Fibroblast of skin of back (primary cell): ENCODE measurements at places on chromosomes 1 and 21.

DNA sequence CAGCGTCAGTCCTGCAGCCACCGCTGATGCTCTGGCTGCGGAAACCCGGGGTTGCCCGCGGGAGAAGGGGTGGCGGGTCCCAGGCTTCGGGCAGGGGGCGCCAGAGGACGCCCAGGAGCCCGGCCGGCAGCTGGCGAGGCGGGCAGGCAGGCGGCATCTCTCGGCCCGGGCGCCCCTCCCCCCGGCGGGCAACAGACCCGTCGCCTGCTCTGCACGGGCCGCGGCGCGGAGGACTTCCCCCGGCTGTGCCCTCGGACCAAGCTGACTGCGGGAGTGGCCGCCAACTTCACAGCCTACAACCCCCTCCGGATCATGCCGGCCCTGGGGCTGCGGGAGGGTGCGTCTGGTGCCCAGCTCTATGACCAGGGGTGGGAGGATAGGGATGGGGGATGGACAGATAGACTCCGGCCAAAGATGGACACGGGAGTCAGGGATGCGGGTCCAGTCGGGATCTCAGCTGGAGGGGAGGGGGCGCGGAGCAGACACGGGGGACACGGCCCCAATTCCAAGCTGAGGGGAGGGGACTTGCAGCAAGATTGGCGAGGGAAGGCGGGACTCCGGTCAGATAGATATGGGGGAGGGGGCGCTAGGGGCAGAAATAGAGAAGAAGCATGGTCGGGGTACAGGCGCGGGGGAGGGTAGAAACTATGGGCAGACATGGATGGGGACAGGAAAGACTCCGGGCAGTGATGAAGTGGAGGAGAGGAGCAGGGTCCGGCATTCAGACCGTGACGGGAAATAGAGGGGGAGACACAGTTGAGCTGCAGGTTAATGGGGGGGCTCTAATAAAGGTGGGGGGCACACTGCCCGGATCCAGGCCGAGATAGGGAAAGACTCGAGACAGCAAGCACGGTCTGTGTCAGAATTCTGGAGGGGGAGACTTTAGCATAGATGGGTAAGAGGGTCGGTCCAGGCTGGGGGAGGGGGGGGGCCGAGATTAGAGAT is 1.1 kb downstream of the ADGRB2 start:
- DNase-seq, result peak; percentile 60

DNA sequence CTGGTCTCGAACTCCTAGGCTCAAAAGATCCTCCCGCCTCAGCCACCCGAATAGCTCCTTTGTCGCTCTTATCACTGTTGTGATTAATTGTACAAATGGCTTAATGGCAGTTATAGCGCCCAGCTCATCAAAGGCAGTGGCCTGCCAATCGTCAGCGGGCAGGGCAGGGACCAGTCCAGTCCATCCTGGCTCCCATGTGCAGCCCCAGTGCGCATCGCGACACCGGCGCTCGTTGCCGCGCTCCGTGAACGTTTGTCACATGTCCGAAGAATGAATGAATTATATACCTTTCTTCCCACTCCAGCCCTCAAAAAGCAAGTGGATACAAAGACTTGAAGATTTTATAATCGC is 18.4 kb downstream of the MTX1 start:
- DNase-seq, result peak; percentile 57

- DNase-seq, result no peak
Measured at GRCh38 chr1:176954242-176954641, 210.3 kb downstream of the ASTN1 start.

DNA sequence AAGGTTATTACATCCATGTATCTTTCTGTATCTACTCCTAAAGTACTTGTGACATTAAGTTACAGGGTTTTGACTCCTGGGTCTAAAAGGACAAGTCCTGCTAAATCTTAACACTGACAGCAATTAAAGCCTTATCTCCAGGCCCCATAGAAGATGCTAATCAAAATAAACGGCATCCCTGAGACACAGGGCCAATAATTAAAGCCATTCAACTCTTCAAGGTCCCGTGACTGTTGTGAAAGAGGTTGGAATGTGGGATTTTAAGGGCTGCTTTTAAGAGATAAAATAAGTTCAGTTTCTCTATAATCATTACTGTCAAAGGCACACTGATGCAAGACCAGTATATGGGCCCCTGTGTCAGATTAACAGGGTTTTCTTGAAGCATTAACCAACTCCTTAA is 8.3 kb downstream of the DNAI4 start:
- DNase-seq, result no peak

DNA sequence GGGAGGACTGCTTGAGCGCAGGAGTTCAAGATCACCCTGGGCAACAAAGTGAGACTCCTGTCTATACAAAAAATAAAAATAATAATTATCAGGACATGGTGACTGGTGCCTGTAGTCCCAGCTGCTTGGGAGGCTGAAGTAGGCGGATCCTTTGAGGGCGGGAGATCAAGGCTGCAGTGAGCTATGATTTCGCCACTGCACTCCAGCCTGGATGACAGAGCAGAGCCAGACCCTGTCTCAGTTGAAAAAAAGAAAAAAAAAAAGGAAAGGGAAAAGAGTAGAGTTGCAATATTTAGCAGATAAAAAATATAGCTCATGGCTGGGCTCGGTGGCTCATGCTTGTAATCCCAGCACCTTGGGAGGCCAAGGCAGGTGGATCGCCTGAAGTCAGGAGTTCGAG is 3.3 kb upstream of the S1PR1 start:
- no peak for DNase-seq

GRCh38 chr1:223748405-223748772 is 36.0 kb downstream of the CAPN2 start:
- DNase-seq, result peak; percentile 49

DNA sequence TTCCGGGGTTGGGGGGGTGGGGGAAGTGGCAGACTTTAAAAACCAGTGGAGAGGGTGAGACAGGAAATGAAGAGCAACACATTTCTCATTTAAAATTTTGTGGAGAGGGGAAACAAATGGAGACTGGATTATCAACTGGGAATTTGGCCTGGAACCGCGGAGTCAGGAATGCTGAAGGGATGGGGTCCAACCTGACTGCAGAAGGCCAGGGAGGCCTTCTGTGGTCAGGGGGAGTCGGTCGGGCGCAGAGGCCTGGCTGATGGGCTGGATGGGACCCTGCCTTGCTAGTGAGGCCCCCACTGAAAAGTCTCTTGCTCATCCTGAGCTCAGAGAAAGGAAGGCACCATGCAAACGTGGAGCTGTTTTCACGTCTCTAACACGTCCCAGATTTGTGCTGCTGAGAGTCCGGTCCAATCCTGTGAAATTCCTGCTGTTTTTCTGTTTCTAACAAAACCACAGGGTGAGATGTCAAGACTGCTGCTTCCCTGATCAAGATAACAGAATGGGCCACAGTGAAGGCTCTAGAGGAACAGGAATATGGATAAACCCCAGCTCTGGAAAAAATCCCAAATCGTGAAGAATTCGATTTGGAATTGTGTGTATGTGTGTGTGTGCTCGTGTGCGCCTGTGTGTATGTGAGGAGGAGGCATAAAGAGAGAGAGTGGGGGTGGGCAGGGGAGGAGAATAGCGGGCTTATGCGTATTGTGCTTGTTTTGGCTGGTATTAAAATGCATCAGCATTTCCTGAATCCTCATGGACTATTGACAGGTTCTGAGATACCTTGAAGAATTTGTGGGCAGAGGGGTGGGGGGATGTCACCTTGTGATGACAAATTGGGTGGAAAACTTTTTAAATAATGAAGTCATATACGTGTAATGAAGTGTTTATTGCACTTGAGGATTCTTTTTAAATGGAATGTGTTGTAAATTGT is 117.4 kb downstream of the NGF start:
- DNase-seq, result no peak

DNA sequence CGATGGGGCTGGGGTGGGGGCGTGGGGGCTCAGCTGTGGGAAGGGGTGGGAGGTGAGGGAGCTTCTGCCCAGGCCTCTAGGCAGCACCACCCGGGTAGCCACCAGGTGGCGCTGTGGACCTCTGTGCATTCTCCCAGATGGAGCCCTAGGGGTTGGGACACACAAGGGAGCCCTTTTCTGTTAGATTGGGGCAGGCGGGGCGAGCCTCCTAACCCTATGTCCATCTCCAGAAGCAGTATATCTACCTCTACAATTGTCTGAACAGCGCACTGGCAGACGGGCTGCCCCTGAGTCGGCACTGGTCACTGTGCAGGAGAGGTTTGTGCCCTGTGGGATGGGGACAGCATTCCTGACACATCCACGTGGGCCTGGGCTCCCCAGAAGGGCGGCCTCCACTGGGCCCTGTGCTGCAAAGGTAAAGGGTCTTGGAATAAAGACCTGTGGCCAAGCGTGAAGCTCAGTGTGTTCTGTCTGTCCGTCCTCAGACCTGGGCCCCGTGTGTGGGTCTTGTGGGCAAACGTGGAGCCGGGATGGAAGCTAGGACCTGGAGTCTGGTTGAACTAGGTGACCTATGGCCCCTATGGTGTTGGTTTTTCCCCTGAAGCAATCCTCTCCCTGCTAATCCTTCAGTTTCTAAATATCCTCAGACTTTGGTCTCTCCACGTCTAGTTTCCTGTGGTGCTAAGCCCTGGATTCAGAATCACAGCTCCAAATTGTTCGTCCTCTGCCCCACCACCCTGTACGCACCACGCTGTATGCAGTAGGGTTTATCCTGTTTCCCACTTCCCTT is 4.4 kb upstream of the LGR6 start:
- peak; percentile 50 for DNase-seq

- peak; percentile 89 for DNase-seq
Measured at GRCh38 chr1:200856716-200857357, 15.9 kb upstream of the GPR25 start.

DNA sequence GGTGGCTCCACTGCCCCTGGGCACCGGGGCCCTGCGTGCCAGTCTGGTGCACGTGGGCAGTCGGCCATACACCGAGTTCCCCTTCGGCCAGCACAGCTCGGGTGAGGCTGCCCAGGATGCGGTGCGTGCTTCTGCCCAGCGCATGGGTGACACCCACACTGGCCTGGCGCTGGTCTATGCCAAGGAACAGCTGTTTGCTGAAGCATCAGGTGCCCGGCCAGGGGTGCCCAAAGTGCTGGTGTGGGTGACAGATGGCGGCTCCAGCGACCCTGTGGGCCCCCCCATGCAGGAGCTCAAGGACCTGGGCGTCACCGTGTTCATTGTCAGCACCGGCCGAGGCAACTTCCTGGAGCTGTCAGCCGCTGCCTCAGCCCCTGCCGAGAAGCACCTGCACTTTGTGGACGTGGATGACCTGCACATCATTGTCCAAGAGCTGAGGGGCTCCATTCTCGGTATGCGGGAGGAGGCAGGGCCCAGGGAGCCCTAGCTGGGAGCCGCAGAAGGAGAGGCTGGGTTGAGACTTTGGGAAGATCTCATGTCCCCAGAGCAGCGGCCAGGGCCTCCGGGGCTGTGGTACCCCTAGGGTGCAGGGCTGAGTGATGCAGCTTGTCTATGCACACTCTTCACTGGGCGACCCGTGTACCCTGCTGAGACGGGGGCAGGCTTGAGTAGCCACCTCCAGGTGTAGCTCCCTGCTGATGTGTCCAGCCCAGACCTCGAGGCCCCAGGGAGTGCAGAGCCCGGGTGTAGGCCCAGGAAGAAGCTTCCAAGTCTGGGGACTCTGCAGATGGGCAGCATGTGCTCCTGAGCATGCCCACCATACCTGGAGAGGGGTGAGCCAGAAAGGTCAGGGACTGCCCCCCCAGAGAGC is 1.8 kb downstream of the VWA1 start:
- no peak for DNase-seq

DNA sequence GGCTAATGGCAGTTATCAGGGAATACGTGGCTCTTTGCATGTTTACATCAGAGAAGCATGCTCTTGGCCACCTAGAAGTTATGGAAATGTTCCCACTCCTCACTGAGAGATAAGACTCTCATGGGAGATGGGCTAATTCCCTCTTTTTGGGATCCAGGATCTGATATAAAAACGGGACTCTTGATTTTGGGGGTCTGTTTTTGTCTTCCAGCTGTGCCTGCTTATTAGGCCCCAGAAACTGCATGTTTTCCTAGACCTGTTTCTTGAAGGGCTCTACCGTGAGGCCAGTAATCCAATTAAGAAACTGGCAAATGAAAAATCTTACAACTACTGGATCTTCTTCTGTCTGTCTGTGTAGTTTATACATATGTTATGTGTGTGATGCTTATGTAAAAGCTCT is 47.0 kb upstream of the PTCH2 start:
- DNase-seq, result no peak

- DNase-seq, result no peak
Measured at GRCh38 chr1:99849413-99849743, 783 bp upstream of the AGL start.

DNA sequence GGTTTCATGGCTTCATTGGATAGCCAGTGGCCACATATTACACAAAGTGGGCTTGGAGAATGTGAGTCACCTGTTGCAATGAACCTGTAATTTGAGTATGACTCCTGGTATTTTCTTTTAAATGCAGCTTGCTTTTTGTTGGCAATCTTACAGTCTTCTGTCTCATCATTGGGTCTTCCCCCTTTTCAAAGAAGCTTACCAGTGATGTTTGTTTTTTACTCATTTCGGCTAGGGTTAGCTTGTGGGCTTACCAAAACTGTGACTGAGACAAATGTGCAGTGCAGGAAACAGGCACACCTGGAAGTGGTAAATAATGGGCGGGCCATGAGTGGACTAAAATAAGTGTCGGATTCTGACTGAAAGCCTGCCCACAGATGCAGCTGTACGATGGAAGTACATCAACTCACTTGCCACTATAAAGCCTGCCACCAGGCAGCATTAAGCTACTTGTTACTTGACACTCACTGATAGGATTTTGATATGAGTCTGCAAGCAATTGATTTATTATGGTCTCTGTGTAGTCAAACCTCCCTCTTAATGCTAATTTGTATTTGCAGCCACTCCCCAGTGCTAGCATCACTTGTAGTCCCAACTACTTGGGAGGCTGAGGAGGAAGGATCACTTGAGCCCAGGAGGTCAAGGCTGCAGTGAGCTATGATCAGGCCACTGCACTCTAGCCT is 4.2 kb downstream of the HHAT start:
- no peak for DNase-seq

DNA sequence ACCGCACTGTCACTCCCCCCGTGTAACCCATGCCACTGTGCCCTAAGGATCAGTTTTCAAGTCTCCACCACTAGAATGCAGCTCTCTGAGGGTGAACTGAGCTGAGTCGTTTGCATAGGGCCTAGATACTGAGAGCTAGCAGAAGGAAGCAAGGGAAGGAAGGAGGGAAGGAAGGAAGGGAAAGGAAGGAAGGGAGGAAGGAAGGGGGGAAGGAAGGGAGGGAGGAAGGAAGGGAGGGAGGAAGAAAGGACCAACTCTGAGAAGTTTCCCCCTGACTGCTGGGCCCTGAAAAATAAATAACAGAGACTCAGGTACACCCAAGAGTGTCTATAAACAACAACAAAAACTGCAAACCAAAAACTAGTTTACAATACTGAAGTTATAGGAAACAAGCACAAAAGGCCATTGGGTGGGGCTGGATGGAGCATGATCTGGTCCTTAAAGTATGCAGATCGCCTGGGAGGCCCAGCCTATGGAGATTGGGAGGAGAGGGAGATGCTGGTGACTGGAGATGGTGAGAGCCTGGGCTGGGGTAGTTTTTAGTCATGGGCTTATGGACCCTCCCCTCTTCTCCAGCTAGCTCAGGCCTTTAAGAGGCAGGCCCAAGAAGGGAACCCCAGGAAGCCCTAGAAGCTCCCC is 1.7 kb upstream of the MRPS15 start:
- DNase-seq, result peak; percentile 63
